PC-9 (cell line): ENCODE measurements at places on chromosomes 11 and 22.
A peak's percentile ranks its signal among the peaks of the same experiment; 100 is the strongest.

- DNase-seq = no peak
These were observed 419.5 kb downstream of the INSC start for GRCh38 chr11:15534266-15534665.

GRCh38 chr11:115920092-115920461, 415.9 kb upstream of the CADM1 start:
- no peak for DNase-seq

DNA sequence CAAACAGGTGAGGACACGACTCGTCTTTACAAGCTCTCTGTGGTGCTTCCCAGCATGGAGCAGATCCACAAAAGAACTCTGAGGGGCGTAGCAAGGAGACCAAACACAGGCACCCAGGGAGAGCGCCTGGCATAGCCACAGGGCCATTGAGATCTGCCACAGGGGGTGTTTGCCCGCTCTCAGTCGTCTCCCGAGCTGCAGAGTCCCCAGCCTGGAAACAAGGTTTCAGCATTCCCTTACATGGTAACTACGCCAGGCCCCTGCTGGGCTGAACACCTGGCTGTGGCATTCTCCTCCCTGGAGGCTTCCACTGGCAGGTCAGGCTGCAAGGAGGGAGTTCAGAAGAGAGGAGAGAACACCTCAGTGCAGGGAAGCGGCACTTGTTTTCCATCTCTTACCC, 962.1 kb downstream of the NTM start:
- no peak for DNase-seq

DNA sequence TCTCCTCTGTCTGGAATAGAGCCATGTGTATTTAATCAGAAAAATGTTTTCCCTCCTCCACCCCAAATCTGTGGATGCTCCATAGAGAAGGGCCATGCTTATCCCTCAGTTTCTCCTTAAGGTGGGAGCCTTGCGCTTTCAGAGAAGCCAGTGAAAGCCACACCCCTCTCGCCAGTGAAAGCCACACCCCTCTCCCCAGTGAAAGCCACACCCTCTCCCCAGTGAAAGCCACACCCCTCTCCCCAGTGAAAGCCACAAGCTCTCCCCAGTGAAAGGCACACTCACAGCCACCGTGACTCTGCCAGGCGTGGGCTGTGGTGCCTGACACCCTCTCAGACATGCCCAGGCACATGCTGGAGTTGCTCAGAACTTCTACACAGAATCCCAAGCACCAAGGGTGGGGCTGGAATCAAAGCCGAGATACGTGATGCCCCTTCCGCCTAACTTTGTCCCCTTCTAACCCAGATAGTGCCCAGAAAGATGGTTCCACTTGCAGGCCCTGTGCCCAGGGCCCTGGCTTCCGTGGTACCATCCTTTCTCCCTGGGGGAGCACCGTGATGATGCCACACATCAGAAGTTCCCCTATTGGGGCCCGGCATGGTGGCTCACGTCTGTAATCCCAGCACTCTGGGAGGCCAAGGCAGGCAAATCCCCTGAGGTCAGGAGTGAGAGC, 16.5 kb upstream of the PRR5 start:
- DNase-seq = no peak

GRCh38 chr22:49426618-49427266, 400.9 kb downstream of the BRD1 start:
- no peak for DNase-seq

GRCh38 chr11:72826191-72826941, 12.2 kb downstream of the ATG16L2 start:
- no peak for DNase-seq

GRCh38 chr22:29396126-29396525, 7.8 kb upstream of the AP1B1 start:
- no peak for DNase-seq

DNA sequence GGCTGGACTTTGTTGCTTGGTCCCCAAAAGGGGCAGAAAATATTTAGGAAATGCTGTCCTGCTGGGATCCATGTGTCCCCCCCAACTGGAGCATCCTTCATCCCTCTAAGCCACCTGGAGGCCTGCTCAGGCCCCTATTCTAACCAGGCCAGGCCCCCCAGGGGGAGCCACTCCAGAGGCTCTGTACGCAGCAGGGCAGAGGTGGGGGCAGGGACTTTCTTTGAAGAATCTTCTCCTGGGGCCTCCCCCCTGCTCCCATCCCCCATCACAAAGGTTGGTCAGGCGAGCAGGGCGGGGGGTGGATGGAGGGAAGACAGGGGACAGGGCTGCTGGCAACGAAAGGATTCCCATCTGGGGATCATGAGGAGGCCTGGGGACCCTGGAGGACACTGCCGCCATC, 170.8 kb downstream of the MN1 start:
- no peak for DNase-seq

DNA sequence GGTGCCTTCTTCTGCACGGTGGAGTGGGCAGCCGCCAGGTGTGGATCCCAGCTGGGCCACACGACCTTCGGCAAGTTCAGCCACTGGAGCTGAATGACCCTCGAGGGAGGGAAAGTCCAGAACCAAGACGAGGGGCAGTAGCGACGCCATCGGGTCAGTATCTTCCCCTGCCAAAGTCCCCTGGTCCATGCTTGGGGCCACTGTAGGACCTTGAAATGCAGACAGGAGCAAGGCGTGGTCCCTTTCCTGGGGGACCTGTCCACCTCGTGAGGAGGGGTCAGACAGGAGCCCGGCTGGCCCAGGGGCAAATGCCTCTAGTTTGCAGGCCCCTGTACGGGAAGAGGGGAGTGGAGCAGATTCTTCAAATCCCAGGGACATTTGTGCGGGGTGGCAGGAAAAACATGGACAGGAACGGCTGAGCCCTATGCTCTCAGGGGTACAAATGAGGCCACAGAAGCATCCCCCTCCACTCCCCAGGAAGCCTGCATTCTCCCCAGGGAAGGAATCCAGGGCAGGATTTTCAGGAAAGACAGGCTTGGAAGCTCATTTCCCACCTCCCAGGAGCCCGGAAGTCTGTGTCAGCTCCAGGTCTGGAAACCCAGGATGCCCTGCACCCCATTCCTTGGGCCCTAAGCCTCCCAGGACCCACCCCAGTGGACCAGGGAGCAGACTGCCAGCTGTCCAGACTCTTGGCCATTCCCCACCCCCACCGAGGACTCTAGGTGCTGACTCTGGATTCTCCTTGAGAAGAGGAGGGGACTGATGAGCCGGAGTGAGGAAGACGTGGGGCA, 6.6 kb downstream of the SHANK2 start:
- DNase-seq = no peak

- DNase-seq = no peak
These were observed 5.7 kb downstream of the DIXDC1 start for GRCh38 chr11:111942829-111943228.

- DNase-seq = no peak
These were observed 82.9 kb upstream of the TBCEL start for GRCh38 chr11:120941000-120941399.

- DNase-seq = no peak
These were observed 66.2 kb upstream of the ZC3H12C start for GRCh38 chr11:110026858-110027626.

GRCh38 chr11:95359756-95360155, 128.8 kb upstream of the SESN3 start:
- no peak for DNase-seq

- DNase-seq = no peak
These were observed 554 bp upstream of the NRIP3 start for GRCh38 chr11:9004183-9004926.

- no peak for DNase-seq
These were observed 17.1 kb upstream of the TMPRSS13 start for GRCh38 chr11:117946156-117946841.

GRCh38 chr11:110894224-110894623, 182.0 kb upstream of the ARHGAP20 start:
- DNase-seq = peak; percentile 62

DNA sequence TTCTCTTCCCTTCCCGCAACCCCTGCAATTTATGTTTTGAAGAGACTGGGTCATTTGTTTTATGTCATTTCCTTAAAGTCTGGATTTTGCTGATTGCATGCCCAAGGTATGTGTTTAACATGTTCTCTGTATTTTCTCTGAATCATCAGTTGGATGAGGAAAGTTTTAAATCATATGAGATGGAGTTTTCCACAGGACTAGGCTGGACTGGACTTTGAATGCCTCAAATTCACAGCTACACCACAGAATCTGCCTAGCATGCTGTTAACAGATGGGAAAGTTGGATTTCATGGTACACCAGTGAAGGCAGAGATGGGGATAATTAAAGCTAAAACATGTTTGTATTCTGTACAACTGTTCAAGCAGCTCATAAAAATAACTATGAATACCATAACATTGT, 62.6 kb downstream of the CWC15 start:
- no peak for DNase-seq

- peak; percentile 74 for DNase-seq
These were observed 30.9 kb downstream of the CHEK2 start for GRCh38 chr22:28710576-28711191.

DNA sequence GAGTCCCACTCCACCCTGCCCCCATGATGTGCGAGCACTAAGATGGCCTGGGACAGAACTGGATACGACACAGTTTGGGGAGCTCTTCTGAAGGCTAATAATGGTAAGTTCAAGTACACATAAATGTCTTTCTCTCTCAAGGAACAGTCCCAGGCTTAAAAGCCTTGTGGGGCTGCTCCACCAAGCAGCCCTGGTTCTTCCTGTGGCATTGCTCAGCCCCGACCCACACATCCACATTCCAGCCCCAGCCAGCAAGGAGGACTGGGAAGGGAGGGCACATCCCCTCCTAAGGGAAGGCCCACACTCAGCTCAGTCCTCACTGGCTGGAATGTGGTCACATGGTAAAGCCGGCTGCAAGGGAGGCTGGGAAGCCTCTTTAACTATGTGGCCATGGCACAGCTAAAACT, 13.3 kb upstream of the MB start:
- DNase-seq = peak; percentile 60

DNA sequence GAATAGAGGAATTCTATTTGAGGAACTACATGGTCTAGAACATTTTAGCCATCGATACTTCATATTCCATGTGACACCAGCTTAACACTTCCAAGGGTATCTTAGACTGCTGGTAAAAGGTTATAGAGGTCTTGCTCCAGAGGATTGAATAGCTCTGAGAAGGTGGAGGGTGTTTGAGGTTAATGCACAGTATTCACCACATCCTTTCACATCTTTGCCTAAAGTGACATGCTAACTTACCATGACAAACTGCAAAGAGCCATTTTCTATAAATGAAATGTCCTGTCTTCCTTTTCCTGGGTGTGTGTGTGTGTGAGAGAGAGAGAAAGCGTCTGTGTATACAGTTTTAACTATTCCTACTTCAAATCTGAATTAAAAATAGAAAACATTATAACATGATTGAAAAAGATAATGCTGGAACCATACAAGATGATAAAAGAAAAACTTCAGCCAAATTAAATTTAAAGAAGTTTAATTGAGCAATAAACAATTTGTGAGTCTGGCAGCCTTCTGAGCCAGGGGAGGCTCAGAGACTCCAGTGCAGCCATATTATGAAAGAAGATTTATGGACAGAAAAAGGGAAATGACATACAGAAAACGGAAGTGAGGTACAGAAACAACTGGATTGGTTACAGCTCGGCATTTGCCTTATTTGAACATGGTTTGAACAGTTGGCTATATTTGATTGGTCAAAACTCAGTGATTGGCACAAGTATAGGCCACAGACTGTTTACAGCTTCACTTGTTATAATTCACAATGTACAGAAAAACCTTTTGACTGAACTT, 320.9 kb upstream of the CCDC179 start:
- no peak for DNase-seq

DNA sequence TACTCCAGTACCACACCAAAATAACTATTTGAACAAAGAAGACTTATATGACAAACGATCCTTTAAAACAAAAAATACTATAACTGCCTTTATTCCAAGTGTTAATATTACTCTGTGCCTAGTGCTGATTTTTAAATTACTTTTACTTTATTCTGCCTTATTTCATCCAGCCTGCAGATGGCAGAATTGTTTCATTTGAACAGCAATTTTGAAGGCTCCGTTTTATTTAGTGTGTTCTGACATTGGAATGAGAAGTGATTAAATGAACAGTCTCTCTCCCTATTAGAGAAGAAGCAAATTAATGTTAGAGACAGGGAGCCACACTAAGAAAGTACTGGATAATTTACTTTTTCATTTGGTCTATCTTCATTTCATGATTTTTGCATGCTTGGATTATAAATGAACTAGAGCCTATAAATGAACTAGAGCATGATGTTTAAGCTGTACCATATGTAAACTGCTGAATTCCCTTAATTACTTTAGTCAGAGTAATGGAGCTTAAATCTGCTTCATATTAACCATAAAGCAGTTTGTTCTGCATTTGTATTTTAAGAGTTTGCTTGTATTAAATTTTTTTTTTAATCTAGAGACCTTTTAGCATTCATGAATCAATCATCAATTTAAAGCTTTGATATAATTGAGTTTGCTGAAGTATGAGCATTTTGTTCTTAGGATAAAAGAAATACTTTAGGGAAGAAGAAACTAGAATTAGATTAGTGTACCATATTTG, 9.8 kb downstream of the PDHX start:
- peak; percentile 8 for DNase-seq

GRCh38 chr22:31126869-31127175, 4.1 kb downstream of the INPP5J start:
- no peak for DNase-seq

DNA sequence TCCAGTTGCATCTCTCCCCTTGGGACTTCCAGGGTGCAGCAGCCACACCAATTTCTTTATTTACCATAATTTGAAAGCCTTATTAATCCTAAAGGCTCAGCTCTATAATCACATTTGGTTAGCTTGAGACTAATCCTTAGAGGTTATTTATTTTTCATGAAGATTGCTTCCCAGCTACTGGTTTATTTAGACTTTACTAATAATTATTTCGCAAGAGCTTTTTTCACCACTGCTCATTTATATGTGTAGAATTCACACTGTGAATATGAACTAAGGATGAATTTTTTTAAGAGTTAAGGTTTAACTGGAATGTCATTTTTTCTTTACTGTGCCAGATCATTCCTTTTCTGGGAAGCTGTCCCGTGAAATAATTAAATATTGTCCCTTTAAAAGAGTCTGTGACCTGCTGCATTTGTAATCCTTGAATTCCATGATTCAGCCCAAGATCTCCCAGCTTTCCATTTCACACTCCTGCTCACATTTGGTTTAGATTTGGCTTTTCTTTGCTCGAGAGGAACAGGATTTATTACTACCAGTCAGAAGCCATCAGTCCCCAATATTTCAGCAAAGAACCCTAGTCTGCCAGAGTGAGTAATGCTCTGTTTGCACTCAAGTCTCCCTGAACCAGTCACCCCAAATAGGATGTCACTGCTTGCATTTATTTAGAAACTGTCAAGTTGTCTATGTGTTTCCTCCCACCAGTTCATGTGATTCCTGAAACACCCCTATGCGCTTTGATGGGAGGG, 4.4 kb upstream of the CD44 start:
- DNase-seq = no peak

GRCh38 chr11:118245936-118246562, 6.1 kb downstream of the MPZL3 start:
- DNase-seq = no peak

- no peak for DNase-seq
These were observed 17.9 kb downstream of the ARHGEF12 start for GRCh38 chr11:120354068-120354467.

- DNase-seq = no peak
These were observed 58.8 kb downstream of the PDGFD start for GRCh38 chr11:104105155-104105554.
